HCT116 (cell line): ENCODE measurements at places on chromosomes 7 and 10.

DNA sequence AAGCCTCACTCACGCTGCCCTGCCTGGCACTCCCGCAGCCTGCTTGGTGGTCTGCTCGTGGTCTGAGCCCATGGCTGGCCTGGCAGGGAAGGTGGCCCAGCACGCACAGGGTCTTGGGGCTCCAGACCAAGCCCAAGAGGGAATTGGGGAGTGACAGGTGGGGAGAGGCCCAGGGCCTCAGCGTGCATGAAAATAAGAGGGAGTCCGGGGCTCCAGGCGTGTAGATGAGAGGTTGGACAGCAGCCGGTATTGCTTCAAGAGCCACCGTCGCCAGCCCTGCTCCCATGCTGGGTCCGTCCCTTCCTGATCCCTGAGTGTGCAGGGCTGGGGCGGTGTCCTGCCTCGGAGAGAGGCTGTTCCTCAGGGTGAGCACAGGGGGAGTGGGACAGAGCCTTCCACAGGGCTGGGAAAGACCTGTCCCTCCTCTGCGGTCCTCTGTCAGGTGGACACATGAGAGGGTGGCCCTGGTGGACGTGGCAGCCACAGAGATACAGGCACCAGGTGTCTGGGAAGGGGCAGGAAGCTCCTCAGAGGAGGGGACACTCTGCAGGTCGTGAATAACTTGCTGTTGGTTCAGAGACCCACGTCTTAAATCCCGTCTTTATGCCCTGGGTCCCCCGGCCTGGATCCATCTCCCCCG, 113.1 kb downstream of the INPP5A start:
- no peaks in the 10 kb centered on the region for H3K4me1 ChIP-seq
- H3K27me3 ChIP-seq: no peaks in the 10 kb centered on the region
- no peak overlapping the region for H3K4me3 ChIP-seq
- DNase-seq: no peak
- H3K27ac ChIP-seq: no peak overlapping the region

GRCh38 chr7:112080441-112080840, 125.8 kb downstream of the DOCK4 start:
- peaks cover 6% of the 10 kb centered on the region for H3K4me1 ChIP-seq
- no peak for DNase-seq
- no peak overlapping the region for H3K27ac ChIP-seq

DNA sequence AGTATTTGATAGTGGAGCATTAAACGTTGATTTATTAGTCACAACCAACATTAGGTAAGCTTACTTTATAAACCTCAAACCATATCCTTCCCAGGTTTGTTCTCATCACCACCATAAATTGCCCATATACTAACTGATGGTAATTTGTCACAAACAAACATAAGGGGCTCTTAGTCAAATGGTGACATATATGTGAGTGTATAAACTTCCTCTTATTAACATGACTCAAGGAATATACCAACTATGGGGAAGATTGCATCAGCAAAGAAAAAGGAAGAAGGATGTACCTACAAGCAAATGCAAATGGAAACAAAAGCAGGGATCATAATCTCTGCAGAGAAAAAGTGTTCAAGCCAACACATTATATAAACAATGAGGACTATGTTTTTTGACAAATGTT, 418.2 kb upstream of the AKR1E2 start:
- peak; percentile 34 for DNase-seq
- H3K4me3 ChIP-seq: no peak overlapping the region
- no peak overlapping the region for H3K27ac ChIP-seq

- DNase-seq: no peak
- H3K36me3 ChIP-seq: no peaks in the 10 kb centered on the region
- H3K4me3 ChIP-seq: no peak overlapping the region
- no peaks in the 10 kb centered on the region for H3K27me3 ChIP-seq
- H3K4me1 ChIP-seq: peaks cover 15% of the 10 kb centered on the region
- no peak overlapping the region for H3K27ac ChIP-seq
Observed at GRCh38 chr7:6256109-6256483, 16.3 kb downstream of the CYTH3 start.

DNA sequence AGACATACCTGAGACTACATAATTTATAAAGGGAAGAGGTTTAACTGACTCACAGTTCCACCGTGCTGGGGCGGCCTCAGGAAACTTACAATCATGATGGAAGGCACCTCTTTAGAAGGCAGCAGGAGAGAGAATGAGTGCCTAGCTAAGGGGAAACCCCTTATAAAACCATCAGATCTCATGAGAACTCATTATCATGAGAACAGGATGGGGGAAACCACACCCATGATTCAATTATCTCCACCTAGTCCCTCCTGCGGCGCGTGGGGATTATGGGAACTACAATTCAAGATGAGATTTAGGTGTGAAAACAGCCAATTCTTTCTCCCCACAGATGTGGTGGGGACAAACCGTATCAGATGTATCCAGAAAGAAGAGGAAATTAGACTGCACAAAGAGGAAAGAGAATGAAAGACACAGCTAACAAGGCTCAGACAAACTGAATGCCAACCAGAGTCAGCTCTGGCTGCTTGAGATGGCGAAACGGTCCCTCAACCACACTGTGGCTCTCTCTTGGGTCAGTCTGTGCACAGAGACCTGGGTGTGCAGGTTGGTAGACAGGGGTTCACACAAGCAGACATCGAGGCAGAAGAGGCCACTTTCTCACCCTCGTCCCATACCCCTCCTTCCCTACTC, 375.6 kb downstream of the SFMBT2 start:
- 0 out of 2 replicates have a peak, but pooled peaks cover under 1% of the 10 kb centered on the region for H3K27me3 ChIP-seq
- DNase-seq: no peak
- no peak overlapping the region for H3K4me3 ChIP-seq
- H3K27ac ChIP-seq: no peak overlapping the region
- no peaks in the 10 kb centered on the region for H3K4me1 ChIP-seq

GRCh38 chr7:38330039-38330438, 56.6 kb upstream of the TARP start:
- DNase-seq: no peak
- no peak overlapping the region for H3K27ac ChIP-seq
- no peaks in the 10 kb centered on the region for H3K36me3 ChIP-seq

GRCh38 chr10:43595739-43596298, 10.4 kb upstream of the ZNF485 start:
- no peak for DNase-seq
- H3K27me3 ChIP-seq: no peaks in the 10 kb centered on the region
- H3K4me3 ChIP-seq: no peak overlapping the region
- no peaks in the 10 kb centered on the region for H3K4me1 ChIP-seq

- H3K4me1 ChIP-seq: peaks cover 13% of the 10 kb centered on the region; the same call in 1 of the 2 replicates
- H3K27me3 ChIP-seq: no peaks in the 10 kb centered on the region
- 0 out of 2 replicates have a peak overlapping the region, but pooled peaks have one; percentile 3 for H3K4me3 ChIP-seq
- H3K36me3 ChIP-seq: no peaks in the 10 kb centered on the region
Observed at GRCh38 chr10:24849501-24850299, 102.7 kb downstream of the PRTFDC1 start.

DNA sequence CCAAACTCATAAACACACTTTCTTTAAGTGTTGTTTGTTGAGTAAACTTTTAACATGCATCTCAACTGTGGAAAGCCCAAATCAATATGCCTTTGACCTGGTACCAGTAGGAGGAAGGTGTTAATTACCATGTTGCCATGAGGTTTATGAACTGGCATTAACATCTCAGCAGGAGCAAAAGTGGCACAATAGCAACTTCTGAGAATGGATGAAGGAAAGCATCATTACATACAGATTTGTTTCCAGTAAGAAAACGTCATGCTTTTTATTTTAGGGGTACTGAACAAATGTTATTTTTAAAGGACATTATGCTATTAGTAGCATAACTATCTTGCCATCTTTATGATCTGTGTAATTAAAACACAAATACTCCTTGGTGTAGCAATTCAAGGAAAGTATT, 51.1 kb downstream of the ARMC3 start:
- H3K4me3 ChIP-seq: no peak overlapping the region
- no peak for DNase-seq
- H3K27me3 ChIP-seq: no peaks in the 10 kb centered on the region
- no peaks in the 10 kb centered on the region for H3K4me1 ChIP-seq

DNA sequence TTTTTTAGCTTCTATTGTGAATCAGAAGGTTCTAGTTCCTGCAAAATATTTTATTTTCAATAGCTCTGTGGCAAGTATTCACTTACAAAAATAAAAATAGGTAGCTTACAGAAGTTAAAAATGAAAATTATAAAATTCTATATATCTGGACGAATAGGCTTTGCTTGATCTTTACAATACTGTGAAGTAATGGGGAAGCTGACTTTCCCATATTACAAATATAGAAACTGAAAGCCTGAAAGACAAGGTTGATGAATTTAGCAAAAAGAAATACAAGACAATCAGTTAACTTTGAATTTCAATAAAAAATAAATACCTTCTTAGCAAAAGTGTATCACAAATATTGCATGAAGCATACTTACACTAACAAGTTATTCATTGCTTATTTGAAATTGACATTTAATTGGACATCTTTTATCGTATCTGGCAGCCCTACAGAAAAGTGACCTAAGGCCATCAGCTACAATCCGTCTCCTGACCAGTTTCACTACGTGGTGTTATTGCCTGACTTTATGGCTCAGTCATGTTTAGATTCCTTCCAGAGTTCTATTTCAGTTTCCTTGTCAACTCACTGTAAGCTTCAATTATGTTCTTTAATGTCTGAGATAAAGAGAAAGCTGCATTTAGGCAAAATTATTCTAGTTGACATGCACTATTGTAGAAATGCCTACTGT, 310.5 kb upstream of the HGF start:
- no peak overlapping the region for H3K27ac ChIP-seq
- DNase-seq: no peak
- no peaks in the 10 kb centered on the region for H3K36me3 ChIP-seq
- no peaks in the 10 kb centered on the region for H3K4me1 ChIP-seq

DNA sequence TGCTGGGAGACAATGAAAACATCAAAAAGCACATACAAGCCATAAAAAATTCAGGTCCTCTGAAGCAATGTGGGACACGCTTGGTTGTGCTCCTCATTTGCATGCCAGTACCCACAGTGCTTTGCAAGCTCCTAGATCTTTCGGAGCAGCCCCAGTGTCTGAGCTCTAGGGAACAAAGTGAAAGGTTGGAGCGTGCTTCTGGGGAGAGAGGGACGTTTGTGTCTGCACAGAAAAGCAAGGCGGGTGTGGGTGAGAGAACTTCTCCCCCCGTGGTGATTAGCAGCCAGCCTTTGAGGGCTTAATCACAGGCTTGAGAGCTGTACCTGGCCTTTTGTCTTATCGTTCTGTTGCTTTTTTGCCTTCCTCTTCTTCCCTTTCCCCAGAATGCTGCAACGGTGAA, 76.7 kb upstream of the HABP2 start:
- no peaks in the 10 kb centered on the region for H3K36me3 ChIP-seq
- no peak overlapping the region for H3K4me3 ChIP-seq
- no peak overlapping the region for H3K27ac ChIP-seq
- H3K4me1 ChIP-seq: no peaks in the 10 kb centered on the region
- DNase-seq: no peak

DNA sequence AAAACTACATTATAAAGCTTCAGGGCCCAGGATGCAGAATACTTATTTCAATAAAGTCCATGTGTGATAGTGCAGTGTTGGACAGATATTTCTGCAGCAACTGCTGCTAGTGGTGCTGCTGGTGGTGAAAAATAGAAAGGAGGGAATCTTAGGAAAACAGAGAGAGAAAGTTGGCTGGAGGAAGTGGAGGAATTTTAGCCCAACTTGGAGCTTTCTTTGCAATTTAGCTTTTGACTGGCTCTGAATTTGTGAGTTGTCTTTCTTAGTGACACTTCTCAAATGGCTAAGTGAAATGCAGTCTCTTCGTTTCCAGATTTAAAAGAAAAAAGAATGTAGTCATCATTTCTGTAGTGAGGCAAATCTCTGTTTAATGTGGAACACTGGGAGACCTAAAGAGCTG, 45.4 kb downstream of the GPR158 start:
- no peaks in the 10 kb centered on the region for H3K36me3 ChIP-seq
- no peak overlapping the region for H3K27ac ChIP-seq
- no peak overlapping the region for H3K4me3 ChIP-seq
- DNase-seq: no peak

- H3K4me1 ChIP-seq: no peaks in the 10 kb centered on the region
- H3K27me3 ChIP-seq: no peaks in the 10 kb centered on the region
- no peaks in the 10 kb centered on the region for H3K36me3 ChIP-seq
- no peak for DNase-seq
Observed at GRCh38 chr10:69075431-69075830, 12.5 kb upstream of the SRGN start.

DNA sequence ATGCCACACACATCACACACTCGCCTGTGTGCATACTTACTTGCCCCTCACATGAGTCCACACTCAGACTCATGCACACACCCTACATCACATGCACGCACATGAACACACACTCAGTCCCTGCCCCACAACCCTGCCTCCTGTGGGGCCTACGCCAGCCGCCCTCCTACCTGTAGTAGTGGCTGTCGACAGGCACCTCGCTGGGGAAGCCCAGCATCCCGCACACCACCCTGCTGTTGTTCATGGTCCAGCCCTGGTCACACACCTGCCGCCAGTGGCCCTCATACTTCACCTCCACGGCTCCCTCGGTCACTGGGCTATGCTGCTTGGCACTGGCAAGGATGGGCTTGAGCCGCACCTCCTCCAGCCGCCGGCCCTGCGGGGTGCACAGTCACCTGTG, 7.2 kb downstream of the LOXL4 start:
- no peaks in the 10 kb centered on the region for H3K36me3 ChIP-seq
- DNase-seq: no peak
- H3K27me3 ChIP-seq: no peaks in the 10 kb centered on the region
- peaks cover 3% of the 10 kb centered on the region for H3K4me1 ChIP-seq
- H3K4me3 ChIP-seq: no peak overlapping the region

DNA sequence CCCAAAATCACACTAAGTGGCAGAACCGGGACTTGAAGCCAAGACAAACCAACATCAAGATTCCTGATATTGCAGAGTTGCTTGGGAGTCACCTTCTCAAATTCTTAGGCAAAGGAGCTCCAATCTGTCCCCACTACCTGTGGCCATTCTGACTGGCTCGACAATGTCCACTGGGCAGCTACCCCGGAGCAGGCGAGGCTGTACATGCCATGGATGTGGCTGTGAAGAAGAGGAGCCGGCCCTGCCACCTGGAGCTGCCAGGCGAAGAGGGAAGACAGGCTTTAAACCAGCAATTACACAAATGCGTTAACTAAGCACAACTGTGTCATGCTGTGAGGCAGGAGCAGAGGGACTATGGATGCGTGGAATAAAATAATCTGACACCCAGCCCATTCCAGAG, 18.1 kb downstream of the CAMK2G start:
- H3K4me1 ChIP-seq: peaks cover 7% of the 10 kb centered on the region; the same call in 1 of the 2 replicates
- no peak overlapping the region for H3K27ac ChIP-seq
- no peak overlapping the region for H3K4me3 ChIP-seq

DNA sequence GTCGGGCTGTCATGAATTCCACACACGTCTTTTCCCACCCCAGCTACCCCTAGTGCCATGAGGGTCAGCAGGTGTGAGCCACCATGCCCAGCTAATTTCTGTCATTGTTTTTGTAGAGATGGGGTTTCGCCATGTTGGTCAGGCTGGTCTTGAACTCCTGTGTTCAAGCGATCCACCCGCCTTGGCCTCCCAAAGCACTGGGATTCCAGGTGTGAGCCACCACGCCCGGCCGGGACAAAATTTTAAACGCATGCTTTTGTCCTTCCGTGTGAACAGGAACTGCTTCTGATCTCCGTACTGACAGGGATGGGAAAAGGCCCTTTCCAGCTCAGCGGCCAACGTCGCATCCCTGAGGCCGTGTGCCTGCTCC, 15.6 kb upstream of the ZFAND2A start:
- no peaks in the 10 kb centered on the region for H3K36me3 ChIP-seq
- peak overlapping the region; percentile 11 for H3K4me3 ChIP-seq
- H3K27me3 ChIP-seq: no peaks in the 10 kb centered on the region
- H3K27ac ChIP-seq: peak overlapping the region; percentile 41
- no peak for DNase-seq
